ENCODE measurements at places on chromosomes 2 and 18.

DNA sequence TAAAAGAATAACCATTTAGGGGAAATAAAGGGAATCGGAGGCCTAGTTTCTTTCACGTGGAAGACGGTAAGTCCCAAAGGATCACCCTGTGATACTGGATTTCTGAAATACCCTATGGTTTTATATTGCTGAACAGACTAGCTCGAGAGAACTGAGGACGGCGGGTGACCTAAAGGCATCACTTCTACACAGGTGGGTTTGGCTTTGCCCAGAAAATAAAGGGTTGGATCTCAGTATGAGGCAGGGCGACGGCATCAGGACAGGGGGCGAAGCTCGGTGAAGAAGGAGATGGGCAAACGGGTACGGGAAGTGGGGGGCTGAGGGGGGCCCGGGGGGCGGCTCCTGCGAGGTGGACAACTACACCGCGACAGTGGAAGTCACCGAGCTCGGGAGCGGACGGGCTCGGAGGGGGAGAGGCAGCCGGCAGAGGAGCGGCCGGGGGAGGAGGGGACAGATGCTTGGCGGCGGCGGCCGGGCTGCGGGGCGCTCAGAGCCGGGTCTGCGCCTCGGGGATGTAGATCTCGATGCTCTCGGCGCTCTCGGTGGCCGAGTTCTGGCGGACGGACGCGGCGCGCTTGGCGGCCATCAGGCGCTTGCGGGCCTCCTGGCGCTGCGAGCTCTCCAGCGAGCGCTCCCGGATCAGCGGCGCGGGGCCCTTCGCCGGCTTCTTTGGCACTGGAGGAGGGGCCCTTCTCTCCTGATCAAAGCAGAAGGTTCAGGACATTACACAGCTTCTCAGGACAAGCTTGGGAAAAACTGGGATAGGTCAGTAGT, 48.9 kb downstream of the TGIF1 start:
- no peak for DNase-seq

- DNase-seq, result no peak
Observed at GRCh38 chr2:47300609-47301276, 102.2 kb upstream of the MSH2 start.

- DNase-seq, result no peak
Observed at GRCh38 chr2:232492963-232493700, 5.5 kb upstream of the ECEL1 start.

DNA sequence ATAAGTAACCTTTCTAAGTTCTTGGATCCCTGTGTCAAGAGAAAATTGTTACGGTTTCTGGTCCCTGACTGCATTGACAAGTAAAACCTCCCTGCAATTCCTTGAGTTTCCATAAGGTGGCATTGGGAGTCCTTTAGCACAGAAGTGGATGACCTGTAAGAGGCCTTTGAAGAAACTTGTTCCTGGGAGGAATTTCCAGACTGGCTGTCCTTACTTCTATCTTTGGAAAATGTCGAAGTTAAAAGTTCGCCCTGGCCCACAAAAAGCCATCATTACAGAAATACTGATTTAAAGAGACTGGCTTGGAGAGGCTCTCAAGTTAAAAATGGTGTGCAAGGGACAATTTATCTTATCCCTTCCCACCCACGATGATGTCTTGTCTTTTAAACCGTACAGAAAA, 218.4 kb downstream of the CDH20 start:
- peak; percentile 64 for DNase-seq

DNA sequence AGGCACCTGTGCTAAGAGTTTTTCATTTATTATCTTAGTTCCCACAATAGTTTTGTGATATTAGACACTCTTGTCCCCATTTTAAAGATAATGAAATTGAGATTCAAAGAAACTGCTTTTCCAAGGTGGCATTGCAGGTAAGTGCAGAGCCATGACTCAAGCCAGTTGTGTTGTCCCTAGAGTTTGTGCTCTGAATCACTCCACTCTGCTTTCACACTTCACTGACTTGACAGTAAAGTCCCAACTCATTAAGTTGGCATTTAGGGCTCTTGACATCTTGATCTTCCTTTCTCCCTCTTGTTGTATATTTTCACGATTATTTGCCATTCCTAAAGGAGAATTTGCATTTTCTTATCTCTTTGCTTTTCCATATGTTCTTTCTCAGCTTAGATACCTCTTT, 114.3 kb downstream of the DIS3L2 start:
- DNase-seq, result peak; percentile 36

DNA sequence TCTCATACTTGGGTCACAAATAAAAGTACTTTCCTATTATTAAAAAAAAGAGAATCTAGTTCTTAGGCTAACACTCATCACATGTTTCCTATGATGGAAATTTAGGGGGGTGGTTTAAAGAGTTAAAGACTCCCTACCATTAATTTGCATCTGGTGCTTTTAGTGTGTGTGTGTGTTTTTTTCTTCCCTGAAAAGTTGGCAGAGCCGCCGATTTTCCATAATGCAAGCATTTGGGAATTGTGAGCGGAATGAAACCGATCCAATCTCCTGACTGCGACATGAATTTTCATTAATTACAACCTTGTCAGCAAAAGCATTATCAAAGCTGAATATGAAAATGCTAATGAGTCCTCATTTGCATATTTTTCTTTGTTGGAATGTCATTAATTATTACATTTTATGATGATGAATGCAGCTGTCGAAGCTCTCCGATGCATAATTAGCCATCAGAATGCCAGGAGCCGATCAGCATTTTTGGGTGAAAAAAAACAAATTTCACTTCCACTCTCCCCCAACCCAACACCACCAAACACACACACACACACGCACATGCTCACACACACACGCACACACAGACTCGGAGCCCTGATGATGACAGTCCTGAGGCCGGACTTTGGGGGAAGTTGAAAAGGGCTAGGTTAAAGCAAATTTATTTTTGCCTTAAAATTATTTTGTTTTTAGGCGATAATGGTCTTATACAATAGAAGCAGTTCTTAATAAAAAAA, 165.4 kb downstream of the TCF4 start:
- DNase-seq, result no peak

- DNase-seq, result peak; percentile 95
Observed at GRCh38 chr2:176582990-176583481, 313.8 kb downstream of the MTX2 start.

DNA sequence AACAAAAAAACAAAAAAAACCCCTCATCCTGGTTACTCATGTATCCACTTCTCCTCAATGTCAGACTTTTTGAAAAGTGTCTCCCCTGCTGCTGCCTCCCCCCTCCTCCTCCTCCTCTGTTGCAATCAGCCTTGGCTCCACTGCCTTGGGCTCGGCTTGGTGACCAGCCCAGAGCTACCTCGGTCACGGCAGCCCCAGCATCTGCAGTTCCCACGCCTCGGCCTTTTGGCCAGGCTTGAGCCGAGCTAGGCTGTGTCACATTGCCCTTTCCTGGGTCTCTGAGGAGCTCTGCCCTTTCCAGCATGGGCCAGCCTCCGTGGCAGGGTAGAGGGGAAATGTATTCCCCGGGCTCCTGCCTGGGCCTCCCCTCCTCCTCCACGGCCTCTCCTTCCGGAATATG, 22.7 kb upstream of the INHBB start:
- no peak for DNase-seq

- no peak for DNase-seq
Observed at GRCh38 chr2:174916270-174916930, 88.8 kb downstream of the CHN1 start.

- no peak for DNase-seq
Observed at GRCh38 chr18:13562494-13563029, 163.8 kb downstream of the FAM210A start.

GRCh38 chr18:54717673-54718407, 110.4 kb upstream of the RAB27B start:
- DNase-seq, result no peak

DNA sequence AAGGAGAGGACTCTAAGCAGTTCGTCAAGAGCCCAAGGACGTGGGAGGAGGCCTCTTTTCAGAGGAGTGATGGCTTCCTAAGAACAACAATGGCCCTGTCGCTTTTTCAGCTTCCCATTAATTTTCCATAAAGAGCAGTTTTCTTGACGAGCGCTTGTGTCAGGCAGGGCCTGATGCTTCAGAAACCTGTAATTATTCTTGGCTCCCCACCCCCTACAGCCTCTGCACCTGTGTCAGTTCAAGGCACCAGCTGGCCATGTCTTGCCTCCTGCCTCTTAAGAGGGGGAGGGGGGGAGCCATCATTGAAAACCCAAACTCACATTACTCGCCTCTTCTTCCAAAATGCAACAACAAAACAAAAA, 32.3 kb downstream of the KLF7 start:
- no peak for DNase-seq

- no peak for DNase-seq
Observed at GRCh38 chr2:67717692-67718091, 320.6 kb downstream of the ETAA1 start.

DNA sequence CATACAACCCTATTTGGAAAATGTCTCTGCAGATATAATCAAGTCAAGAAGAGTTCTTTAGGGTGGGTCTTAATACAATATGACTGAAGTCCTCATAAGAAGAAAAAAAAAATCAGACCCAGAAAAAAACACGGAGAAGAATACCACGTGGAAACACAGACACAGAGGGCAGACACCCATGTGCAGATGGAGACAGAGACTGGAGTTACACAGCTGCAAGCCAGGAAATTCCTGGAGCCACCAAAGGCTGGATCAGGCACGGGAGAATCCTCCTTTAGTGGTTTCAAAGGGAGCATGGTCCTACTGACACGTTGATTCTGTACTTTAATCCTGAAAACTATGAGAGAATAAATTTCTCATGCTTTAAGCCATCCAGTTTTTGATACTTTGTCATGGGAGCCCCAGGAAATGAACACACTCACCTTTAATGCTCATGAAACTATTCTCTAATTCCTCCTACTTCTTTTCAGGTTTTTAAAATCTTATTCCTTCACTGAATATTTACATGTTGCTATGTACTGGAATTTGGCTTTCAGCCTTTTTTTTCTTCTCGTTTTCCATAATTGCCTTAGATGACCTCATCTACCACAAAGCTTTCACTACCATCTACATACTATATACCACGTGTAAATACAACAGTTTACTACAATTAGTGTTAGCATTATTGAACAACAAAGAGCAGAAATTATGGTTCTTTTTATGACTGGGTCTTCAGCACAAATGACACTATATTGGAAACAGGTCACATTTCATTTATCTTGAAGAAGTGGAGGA, 529.1 kb downstream of the IRS1 start:
- DNase-seq, result no peak

GRCh38 chr18:34494359-34494696, 215.8 kb upstream of the DTNA start:
- DNase-seq, result no peak

DNA sequence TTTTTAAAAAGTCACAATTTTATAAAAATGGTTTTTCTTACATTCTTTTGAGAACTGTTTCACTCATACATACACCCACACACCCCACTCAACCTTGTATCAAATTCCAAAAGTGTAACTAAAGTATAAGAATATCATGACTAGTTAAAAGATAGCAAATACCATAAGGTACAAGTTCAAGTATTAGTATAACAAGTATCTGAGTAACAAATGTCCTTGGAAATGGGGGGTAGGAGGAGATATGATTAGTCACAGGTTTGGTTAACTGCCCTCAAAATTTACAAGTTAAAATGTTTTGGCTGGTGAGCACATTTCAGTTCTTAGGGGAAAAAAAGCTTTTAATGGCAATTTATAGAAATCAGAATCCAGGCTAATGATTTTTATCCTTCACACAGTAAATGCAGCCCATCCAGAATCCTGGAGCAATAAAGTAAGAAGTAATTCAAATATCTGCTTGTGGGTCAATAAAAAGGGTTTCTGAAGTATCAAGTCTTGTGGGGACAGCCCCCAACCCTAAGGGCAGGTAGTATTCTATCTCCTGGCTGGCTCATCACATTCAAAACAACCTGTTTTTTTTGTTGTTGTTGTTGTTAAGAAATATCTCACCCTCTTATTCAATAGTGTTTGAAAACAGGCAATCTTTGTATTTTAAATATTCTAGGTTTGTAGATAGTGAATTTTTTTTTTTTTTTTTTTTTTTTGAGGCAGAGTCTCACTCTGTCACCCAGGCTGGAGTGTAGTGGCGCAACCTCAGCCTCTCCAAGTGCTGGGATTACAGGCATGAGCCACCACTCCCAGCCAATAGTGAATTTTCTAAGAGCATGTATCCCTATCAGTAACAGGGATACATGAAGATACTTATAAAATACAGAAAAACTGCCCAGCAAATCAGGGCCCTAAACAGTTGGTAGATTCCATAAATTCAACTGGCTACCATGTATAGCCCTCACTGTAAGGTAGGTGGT, 14.5 kb downstream of the IAH1 start:
- no peak for DNase-seq

GRCh38 chr18:10453806-10454680, at the start of gene APCDD1:
Gene APCDD1, plus strand, starts transcription at chr18:10454635. Its CDS starts 347 bp downstream, at chr18:10454982.
- DNase-seq, result no peak

- DNase-seq, result no peak
Observed at GRCh38 chr18:75421656-75422055, 5.8 kb downstream of the SMIM21 start.

- DNase-seq, result peak; percentile 46
Observed at GRCh38 chr2:71379086-71379485, 47.5 kb downstream of the ZNF638 start.

GRCh38 chr2:9032536-9033255, 29.2 kb upstream of the MBOAT2 start:
- no peak for DNase-seq

DNA sequence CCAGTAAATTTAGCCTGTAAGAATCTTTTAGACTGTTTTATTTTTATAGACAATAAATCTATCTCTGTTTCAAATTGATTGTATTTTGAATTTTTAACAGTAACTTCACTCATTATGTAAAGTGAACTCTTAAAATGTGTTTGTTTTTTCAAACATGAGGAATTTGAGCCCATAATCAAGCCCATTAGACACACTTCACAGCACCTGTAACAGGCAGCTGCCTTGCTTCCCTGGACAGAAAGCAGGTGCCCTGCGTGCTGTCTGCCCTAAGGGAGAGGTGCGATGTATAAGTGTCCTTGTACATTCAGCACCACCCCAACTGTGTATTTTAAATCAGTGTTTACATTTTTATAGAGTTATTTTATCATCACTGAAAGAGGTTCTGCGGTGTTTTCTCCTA, 186.5 kb upstream of the TPO start:
- no peak for DNase-seq

DNA sequence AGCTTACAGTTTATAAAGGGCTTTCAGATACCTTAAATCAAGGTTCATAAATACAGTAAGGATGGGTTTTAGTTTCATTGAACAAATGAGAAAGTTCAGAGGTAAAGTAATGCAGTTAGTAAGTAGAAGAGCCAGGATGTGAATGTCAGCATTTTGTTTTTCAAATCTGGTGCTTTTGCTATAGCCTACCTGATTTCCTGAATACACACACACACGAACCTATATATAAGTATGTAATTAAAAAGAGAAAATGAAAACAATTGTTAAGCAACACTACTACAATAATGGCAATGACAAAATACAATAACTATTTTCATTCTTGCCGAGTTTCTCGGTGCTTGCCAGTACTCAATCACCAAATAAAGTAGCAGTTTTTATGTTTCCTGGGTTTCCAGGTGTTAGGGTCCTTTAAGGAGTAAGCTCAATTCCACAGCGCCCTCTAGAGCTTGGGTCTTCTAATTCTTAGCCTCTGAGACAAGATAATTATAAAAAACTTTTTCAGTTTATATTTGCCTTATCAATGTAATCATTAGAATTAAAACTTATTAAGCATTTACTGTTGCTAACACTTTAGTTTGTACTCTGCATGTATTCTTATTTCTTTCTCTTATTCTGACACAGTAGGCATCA, 512.9 kb upstream of the ACVR2A start:
- DNase-seq, result peak; percentile 35

Measured in kidney glomerular epithelial cell (primary cell).